ENCODE measurements at places on chromosomes 6 and 20. TPM values are rescaled to one million over a fixed set of nuclear protein-coding genes. Genes with fewer than 3 reads are reported as not detected.

JPH2 gene
- polyA plus RNA-seq = 1.6 TPM

VWA7 gene
- 8.8 TPM for polyA plus RNA-seq

SLC22A3 gene
- 7.2 TPM for polyA plus RNA-seq

KIAA0408 gene
- 3.1 TPM for polyA plus RNA-seq
